ENCODE measurements at places on chromosomes 11 and 22. TPM values are rescaled to one million over a fixed set of nuclear protein-coding genes. Genes with fewer than 3 reads are reported as not detected.

BATF2 gene
- 1.5 TPM for total RNA-seq

TRPC6 gene
- total RNA-seq = 4.1 TPM

GRCh38 chr11:47946682-47947559, 33.4 kb upstream of the PTPRJ start:
- H3K4me3 ChIP-seq = no peak overlapping the region
- H3K36me3 ChIP-seq = no peaks in the 10 kb centered on the region
- peak overlapping the region; percentile 53 for H3K27ac ChIP-seq
- H3K4me1 ChIP-seq = no peaks in the 10 kb centered on the region
- peak; percentile 78 for DNase-seq

DNA sequence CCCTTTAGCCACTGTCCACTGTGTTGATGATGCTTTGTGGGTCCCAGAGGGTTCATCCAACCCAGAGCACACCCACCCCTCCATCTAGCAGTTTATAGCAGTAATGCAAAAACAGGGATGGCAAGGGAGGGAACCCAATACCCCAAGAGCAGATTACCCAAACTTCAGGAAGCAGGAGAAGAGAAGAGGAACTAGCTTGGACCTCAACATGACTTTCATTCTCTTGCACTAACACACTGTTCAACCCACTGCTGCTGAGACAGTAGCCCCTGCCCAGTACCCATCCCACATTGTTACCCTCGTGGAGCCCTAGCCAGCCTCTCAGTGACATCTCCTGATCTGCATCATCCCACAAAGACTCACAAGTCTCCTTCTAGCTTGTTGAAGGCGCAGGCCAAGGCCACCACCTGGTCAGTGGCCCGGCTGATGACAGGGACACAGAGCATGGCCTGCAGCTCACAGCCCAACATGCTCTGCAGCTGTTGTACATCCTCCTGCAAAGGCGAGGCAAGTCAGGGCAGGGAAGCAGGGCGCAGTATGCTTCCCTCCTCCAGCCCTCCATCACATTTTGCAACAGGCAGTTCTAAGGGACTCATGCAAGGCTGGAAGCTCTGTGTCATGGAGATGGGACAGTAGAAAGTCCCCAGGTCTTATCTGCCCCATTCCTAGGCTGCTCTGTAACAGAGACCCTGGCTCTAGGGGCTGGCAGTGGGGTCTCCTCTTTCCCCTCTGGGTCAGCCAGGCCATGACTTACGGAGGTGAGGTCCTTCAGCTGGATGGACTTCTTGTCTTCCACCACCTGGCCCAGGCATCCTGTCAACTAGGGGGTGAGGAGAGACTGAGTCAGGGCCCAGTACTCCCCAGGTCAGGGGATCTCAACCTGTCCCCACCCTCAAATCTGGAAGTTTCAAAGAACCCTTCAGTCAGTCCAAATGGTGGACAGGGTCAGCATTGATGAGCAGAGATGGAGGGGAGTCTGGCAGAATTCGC, 85.5 kb downstream of the PDE2A start:
- H3K36me3 ChIP-seq = no peaks in the 10 kb centered on the region
- DNase-seq = no peak
- peaks cover 7% of the 10 kb centered on the region for H3K27me3 ChIP-seq
- H3K4me1 ChIP-seq = no peaks in the 10 kb centered on the region
- no peak overlapping the region for H3K27ac ChIP-seq

CD82 gene
- total RNA-seq = 35.1 TPM

DNA sequence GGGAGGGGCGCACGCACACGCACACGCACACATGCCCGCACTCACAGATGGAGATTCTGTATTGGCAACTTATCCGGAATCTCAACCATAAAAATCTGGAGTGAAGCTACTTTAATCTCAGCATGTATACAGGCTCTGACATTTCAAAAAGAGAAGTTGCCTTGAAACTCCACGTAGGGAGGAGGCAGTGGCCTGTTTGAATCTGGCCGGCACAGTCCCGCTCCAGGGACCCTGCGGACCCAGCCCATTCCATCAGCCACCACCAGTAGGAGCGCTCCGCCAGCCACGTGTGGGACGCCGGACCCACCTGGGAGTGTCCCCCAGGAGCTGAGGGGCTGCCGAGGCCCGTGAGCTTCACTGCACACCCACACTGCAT, 1.9 kb upstream of the SYT8 start:
- H3K27me3 ChIP-seq = peaks cover 5% of the 10 kb centered on the region
- no peak for DNase-seq
- no peak overlapping the region for H3K4me3 ChIP-seq
- H3K36me3 ChIP-seq = no peaks in the 10 kb centered on the region
- no peak overlapping the region for H3K27ac ChIP-seq

DNA sequence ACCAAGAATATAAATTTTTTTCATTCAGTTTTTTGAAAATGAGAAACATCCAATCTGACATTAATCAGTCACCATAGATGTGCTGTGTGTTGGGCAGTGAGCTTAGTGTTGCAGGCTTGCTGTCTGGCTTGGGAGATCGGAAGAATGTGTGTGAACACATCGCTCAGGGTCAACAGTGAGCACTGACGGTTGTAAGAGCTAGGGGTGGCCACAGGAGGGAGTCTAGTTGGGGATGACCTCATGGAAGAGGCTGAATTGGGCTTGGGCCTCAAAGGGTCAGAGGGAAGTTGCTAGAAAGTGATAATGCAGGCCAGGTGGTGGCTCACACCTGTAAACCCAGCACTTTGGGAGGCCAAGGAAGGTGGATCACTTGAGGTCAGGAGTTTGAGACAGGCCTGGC, 375.4 kb downstream of the DDX10 start:
- H3K4me3 ChIP-seq = no peak overlapping the region
- DNase-seq = no peak
- H3K36me3 ChIP-seq = no peaks in the 10 kb centered on the region

DNA sequence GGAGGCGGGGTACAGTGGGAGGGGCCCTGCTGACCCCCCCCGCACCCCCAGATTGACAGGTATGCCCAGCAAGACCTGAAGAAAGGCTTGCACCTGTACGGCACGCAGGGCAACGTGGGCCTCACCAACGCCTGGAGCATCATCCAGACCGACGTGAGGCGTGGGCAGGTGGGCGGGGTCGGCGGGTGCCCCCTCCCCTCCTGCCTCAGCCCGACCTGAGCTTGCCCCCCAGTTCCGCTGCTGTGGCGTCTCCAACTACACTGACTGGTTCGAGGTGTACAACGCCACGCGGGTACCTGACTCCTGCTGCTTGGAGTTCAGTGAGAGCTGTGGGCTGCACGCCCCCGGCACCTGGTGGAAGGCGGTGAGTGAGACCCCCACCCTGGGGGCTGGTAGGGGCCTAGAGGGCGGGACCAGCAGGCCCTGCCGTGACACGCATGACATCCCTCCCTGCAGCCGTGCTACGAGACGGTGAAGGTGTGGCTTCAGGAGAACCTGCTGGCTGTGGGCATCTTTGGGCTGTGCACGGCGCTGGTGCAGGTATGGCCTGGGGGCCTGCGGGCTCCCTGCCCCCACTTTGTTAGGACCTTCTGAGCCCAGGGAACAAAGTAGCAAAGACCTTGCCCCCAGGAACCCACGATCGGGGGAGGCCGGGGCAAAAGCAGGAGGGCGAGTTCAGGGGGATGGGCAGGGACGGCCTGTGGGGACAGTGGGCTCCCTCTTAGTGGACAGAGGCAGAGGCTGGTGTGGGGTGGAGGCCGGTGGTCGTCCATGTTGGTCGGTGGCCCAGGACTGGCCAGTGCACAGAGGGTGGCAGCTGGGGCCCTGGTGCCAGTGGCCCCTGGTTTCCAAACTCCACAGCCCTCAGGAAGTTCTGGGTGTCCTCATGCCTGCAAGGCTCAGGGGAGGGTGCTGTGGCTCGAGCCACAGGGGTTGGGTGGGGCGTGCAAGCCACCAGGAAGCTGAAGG, 23.1 kb downstream of the TSPAN4 start:
- no peak overlapping the region for H3K27ac ChIP-seq
- H3K4me1 ChIP-seq = no peaks in the 10 kb centered on the region
- no peaks in the 10 kb centered on the region for H3K36me3 ChIP-seq
- H3K4me3 ChIP-seq = no peak overlapping the region
- no peaks in the 10 kb centered on the region for H3K27me3 ChIP-seq
